ENCODE measurements at places on chromosomes 7 and 10. TPM values are rescaled to one million over a fixed set of nuclear protein-coding genes. Genes with fewer than 3 reads are reported as not detected.

EPHB4 gene
- 20.3 TPM for total RNA-seq

AKR1B1 gene
- 280 TPM for total RNA-seq

SMURF1 gene
- 10.0 TPM for total RNA-seq

CDK1 gene
- total RNA-seq = 1.5 TPM

GRCh38 chr10:90407131-90407530, 450.7 kb downstream of the HTR7 start:
- no peaks in the 10 kb centered on the region for H3K4me1 ChIP-seq
- no peak overlapping the region for H3K27ac ChIP-seq
- H3K4me3 ChIP-seq = no peak overlapping the region
- H3K27me3 ChIP-seq = no peaks in the 10 kb centered on the region

DNA sequence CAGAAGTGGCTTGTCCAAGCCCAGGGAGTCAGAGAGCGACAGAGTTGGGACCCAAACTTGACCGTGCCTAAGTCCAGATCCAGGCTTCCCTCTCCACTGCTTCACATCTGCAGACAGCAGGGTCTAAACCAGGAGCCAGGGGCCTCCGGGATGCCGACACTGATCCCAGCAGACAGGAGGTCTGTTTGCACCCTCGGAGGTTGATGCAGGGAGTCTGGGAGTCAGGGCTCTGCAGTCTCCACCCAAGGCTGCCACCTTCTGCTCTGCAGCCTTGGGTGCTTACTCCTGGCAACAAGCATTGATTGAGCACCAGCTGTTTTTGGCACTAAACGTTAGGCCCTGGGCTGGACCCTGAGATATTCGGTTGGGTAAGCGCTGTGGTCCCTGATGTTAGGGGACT, 21.0 kb downstream of the ELFN1 start:
- H3K4me1 ChIP-seq = peaks cover 52% of the 10 kb centered on the region
- peak overlapping the region; percentile 84 for H3K27ac ChIP-seq
- peaks cover 13% of the 10 kb centered on the region for H3K36me3 ChIP-seq
- H3K4me3 ChIP-seq = no peak overlapping the region
- H3K27me3 ChIP-seq = peaks cover 5% of the 10 kb centered on the region

GRCh38 chr7:19377611-19378344, 232.6 kb upstream of the FERD3L start:
- no peak for DNase-seq
- H3K27ac ChIP-seq = no peak overlapping the region
- H3K4me1 ChIP-seq = no peaks in the 10 kb centered on the region
- no peaks in the 10 kb centered on the region for H3K36me3 ChIP-seq

DNA sequence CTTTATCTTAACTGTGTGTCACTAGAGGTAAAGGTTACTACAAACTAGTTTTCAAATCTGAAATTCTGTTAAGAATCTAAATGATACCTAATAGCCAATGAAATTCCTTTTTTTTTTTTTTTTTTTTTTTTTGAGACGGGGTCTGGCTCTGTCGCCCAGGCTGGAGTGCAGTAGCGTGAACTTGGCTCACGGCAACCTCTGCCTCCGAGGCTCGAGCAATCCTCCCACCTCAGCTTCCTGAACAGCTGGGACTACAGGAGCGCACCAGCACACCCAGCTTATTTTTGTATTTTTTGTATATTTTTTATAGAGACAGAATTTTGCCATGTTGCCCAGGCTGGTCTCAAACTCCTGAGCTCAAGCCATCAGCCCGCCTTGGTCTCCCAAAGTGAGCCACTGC, 160.3 kb upstream of the NEBL start:
- H3K27ac ChIP-seq = no peak overlapping the region
- H3K4me1 ChIP-seq = peaks cover 15% of the 10 kb centered on the region
- H3K36me3 ChIP-seq = no peaks in the 10 kb centered on the region
- H3K4me3 ChIP-seq = no peak overlapping the region

DNA sequence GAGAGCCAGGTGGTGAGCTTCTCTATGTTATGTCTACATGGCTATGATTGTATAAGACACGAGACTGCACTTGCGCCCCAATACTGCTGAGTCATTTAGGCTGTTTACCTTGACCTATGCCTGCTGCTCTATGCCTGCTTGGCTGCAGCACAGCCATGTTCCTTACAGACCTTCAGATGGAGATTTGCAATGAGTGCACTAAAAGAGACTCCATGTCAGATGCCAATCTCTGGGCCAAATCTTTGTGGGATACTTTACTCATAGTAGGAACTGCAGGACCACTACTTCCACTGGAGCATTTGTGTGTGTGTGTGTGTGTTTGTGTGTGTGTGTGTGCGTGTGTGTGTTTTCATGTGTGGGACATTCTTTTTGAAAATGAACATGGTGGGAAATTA, 50.0 kb upstream of the KMT2E start:
- DNase-seq = no peak
- peaks cover 47% of the 10 kb centered on the region for H3K4me1 ChIP-seq
- H3K27ac ChIP-seq = peak overlapping the region; percentile 78
- no peak overlapping the region for H3K4me3 ChIP-seq
- H3K36me3 ChIP-seq = no peaks in the 10 kb centered on the region
- H3K27me3 ChIP-seq = no peaks in the 10 kb centered on the region

GRCh38 chr10:89431977-89432376, 17.6 kb downstream of the IFIT5 start:
- H3K4me1 ChIP-seq = peaks cover 42% of the 10 kb centered on the region
- H3K4me3 ChIP-seq = peak overlapping the region; percentile 20
- no peak for DNase-seq

DNA sequence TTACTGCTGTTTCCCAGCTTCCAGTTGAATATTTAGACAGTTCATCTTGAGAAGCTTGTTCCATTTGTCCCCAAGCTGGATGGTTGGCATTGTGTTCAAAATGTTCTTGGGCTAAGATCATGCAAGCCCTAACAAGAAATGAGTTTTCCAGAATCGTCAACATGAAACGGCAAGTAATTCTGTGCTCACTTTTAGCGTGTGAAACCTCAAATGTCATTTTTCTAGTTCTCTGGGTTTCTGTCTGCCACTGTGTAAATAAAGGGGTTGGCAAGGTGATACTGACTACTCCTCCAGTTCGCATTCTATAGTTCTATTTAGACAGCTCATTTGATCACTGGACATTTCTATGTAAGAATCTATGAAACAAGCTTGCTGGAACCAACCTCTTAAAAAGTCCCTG, 194.0 kb downstream of the AHR start:
- H3K36me3 ChIP-seq = no peaks in the 10 kb centered on the region
- no peak for DNase-seq
- H3K27ac ChIP-seq = no peak overlapping the region

- H3K27ac ChIP-seq = no peak overlapping the region
- H3K36me3 ChIP-seq = peaks cover 74% of the 10 kb centered on the region
- no peak for DNase-seq
- no peaks in the 10 kb centered on the region for H3K27me3 ChIP-seq
Observed at GRCh38 chr10:29486433-29486832, 148.3 kb downstream of the SVIL start.

DNA sequence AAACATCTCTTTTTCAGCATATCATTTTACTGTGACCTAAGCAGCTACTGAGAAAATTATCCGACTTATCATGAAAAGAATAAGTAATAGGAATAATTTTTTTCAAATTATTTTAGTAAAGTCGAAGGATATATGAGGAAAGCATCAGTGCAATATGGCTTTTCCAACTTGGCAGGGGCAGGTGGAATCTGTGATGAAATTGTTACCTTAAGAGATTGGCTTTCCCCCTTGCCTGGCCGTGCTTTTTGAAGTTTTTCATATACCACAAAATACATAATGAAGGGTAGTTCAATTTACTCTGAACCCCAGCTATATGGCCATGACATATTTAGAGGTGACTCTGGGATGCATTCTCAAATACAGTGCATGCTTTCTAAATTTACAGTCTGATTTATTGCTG, 87.2 kb upstream of the MKX start:
- no peak overlapping the region for H3K4me3 ChIP-seq
- DNase-seq = no peak
- no peaks in the 10 kb centered on the region for H3K4me1 ChIP-seq
- no peaks in the 10 kb centered on the region for H3K36me3 ChIP-seq
- H3K27ac ChIP-seq = no peak overlapping the region

TMEM176A gene
- total RNA-seq = 18.5 TPM

GRCh38 chr10:32338262-32338661, 8.7 kb downstream of the EPC1 start:
- H3K27ac ChIP-seq = no peak overlapping the region
- H3K4me1 ChIP-seq = peaks cover 98% of the 10 kb centered on the region
- DNase-seq = no peak
- H3K27me3 ChIP-seq = no peaks in the 10 kb centered on the region

- H3K4me1 ChIP-seq = no peaks in the 10 kb centered on the region
- H3K27ac ChIP-seq = no peak overlapping the region
- no peak overlapping the region for H3K4me3 ChIP-seq
- H3K36me3 ChIP-seq = no peaks in the 10 kb centered on the region
Observed at GRCh38 chr7:36062154-36062815, 90.8 kb upstream of the EEPD1 start.

DNA sequence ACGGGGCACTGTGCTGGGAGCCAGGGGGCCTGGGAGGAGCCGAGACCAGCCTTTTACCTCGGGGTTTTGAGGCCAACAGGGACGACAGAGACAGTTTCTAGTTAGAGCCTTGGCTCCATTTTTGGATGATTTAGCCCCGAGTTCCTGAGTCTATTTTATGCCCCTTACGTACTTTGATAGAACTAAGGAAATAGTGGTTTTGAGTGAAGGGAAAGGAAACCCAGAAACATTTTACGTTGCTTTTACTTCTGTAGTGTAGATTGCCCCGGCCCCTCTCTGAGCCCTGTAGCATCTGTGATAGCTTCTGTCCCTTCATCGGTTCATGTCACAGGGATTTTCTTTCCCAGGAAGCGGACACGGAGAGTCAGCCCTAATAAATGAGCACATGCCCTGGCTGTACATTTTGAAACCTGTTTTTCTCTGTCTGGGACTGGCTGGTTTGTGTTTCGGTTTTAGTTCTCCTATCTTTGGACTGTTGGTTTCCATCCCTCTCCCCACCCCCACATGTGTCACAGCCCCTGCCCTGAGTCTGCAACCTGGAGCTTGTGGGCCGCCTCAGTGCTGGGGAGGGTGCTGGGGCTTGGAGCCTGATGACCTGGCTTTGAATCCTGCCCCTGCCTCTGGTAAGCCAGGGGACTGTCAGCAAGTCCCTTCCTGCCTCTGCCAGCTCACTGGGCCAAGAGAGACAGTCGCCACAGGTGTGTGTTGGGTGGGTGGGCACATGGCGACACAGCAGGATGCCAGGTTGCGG, 6.9 kb upstream of the ORAI2 start:
- H3K4me1 ChIP-seq = no peaks in the 10 kb centered on the region
- H3K36me3 ChIP-seq = peaks cover 49% of the 10 kb centered on the region
- H3K4me3 ChIP-seq = no peak overlapping the region
- no peaks in the 10 kb centered on the region for H3K27me3 ChIP-seq
- H3K27ac ChIP-seq = peak overlapping the region; percentile 12
- no peak for DNase-seq

DNA sequence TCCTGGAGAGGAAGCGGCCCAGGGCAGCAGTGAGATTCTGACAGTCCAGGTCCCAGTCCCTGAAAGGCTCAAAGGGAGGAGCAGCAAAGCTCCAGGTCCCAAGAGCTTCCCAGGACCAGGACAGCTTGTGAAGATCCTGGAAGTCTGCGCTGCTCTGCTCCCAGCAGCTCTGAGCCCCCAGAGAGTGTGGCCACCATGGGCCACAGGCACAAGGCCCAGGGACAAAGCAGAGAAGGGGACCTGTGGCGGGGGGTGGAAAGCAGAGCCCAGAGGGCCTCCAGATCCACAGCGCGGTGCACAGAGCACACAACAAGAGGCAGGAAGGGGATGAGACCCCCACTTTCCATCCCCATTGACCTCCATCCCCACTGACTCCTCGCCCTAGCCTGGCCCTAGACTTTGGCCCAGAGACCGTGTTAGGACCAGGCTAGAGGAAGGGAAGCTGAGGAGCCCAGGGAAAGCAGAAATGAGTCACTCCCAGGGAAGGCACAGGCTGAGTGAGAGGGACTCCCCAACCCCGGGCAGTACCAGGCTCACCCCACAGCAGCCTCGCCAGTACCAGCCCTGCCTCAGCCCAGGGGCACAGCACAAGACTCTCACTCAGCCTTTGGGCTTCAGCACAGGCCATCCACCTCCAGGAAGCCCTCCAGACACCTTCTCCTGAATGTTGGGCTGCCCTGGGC, 75.5 kb downstream of the GRID1 start:
- H3K27ac ChIP-seq = no peak overlapping the region
- no peak for DNase-seq
- H3K4me1 ChIP-seq = no peaks in the 10 kb centered on the region
- H3K27me3 ChIP-seq = peaks cover 21% of the 10 kb centered on the region
- H3K36me3 ChIP-seq = no peaks in the 10 kb centered on the region

- peak overlapping the region; percentile 88 for H3K27ac ChIP-seq
- H3K4me3 ChIP-seq = peak overlapping the region; percentile 77
- no peaks in the 10 kb centered on the region for H3K27me3 ChIP-seq
- peaks cover 69% of the 10 kb centered on the region for H3K4me1 ChIP-seq
- no peaks in the 10 kb centered on the region for H3K36me3 ChIP-seq
Observed at GRCh38 chr10:70477661-70478162, 855 bp upstream of the PALD1 start.

ABCB4 gene
- 4.2 TPM for total RNA-seq

DNA sequence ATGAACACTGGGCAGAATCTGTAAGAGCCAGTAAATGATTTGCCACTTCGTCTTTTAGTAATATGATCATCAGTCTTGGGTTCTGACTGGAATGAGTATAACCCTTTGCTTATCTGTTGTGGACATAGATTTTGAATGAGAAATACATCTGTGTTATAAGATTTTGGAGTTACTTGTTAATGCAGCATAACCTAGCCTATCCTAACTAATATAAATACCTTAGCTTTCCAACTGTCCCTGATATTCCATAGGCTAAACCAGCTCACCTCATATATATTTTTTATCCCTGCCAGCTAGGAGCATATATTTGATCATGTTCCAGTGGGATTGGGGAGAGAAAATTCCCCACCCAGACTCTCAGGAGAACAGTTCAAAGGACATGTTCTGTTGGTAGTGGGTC, 15.1 kb downstream of the LRMDA start:
- no peak overlapping the region for H3K4me3 ChIP-seq
- no peak overlapping the region for H3K27ac ChIP-seq

COL13A1 gene
- total RNA-seq = 2.5 TPM

DNA sequence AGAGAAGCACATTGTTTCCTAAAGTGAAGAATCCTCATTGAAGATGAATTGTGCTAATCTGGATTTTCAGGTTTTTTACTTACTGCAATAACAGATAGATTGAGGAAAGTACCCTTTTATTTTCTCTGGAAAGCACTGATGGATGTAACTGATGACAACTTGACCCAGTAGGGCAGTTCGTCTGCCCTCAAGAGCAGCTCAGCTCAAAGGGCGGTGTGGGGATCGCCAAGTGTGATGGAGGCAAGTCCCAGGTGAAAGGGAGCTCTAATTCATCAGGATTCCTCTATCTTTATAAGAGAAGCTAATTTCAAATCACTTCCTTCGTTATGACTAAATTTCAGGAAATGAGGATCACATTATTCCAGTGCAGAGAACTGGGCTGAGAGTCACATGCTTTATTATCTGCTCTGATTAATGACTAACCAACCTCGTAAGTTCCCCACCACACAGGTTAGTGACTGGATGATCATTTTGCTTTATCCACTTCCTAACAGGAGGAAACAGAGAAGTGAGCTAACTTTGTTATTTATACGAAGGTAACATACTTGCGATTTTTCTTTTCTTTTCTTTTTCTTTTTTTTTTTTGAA, 98.8 kb downstream of the PFKFB3 start:
- DNase-seq = no peak
- peaks cover 10% of the 10 kb centered on the region for H3K4me1 ChIP-seq
- H3K36me3 ChIP-seq = peaks cover under 1% of the 10 kb centered on the region
- no peak overlapping the region for H3K27ac ChIP-seq
- no peaks in the 10 kb centered on the region for H3K27me3 ChIP-seq
- H3K4me3 ChIP-seq = no peak overlapping the region

ADCYAP1R1 gene
- 2.5 TPM for total RNA-seq

GRCh38 chr10:61399406-61399805, 53.8 kb downstream of the TMEM26 start:
- DNase-seq = no peak
- no peak overlapping the region for H3K4me3 ChIP-seq
- no peak overlapping the region for H3K27ac ChIP-seq
- no peaks in the 10 kb centered on the region for H3K36me3 ChIP-seq
- H3K27me3 ChIP-seq = no peaks in the 10 kb centered on the region

MYOZ1 gene
- 4.8 TPM for total RNA-seq

All from left ventricle myocardium inferior (tissue), 1 donor.